ENCODE measurements at places on chromosomes 13 and 19.

DNA sequence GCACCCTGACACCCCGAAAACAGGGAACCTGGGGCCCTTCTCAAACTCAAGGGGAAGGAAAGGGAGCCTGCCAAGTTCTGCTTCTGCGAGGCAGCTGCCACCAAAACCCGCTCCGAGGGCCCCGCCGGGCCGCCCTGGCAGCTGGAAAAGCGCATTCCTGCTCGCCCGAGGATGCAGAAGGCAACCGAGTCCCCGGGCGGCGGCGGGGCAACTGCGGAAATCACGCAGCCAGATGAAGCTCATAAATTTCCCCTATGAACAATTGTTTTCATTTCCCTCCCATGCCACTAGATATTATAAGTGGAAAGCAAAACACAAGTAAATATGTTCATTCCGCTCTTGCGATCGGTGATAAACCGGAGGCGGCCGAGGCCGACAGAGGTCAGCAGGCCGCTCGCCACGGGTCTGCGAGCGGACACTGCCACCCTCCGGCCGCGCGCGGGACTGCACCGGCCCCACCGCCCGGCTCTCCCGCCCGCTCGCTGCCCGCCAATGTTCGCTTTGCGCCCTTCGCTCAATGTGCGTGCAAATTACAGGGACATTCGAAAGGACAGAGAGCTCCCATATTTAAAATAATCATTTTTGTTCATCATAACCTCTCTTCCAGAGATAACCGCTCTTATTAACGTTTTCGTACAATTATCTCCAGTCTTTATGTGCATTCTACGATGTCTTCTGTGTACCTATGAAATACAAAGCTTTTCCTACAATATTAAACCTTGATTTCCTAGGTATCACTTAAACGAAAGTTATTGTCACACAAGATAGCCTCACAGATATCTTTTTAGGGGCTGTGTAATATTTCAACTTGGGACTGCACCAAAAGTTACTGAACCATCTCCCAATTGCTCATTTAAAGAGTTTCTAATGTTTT is 120.8 kb upstream of the ZNF507 start:
- DNase-seq = peak; percentile 59

- DNase-seq = no peak
Measured at GRCh38 chr13:59468396-59468795, 695.3 kb downstream of the DIAPH3 start.

DNA sequence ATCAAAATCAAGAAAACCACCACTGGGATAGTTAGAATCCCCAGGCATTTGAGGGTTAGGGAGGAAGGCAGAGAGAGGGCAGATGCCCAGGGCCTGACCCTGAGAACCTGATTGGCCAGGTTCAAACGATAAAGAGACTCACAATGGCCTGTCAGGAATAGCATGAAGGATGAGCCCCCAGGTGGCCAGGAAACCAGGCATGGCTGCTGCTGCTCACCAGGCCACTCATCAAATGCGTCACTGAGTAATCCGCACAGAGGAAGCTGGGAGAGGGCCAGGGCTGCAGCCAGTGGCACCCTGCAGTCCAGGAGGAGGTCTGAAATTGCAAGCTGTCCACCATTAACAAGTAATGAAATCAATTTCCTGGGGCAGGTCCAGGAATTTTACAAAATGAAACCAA is 111.3 kb downstream of the KATNAL1 start:
- no peak for DNase-seq

DNA sequence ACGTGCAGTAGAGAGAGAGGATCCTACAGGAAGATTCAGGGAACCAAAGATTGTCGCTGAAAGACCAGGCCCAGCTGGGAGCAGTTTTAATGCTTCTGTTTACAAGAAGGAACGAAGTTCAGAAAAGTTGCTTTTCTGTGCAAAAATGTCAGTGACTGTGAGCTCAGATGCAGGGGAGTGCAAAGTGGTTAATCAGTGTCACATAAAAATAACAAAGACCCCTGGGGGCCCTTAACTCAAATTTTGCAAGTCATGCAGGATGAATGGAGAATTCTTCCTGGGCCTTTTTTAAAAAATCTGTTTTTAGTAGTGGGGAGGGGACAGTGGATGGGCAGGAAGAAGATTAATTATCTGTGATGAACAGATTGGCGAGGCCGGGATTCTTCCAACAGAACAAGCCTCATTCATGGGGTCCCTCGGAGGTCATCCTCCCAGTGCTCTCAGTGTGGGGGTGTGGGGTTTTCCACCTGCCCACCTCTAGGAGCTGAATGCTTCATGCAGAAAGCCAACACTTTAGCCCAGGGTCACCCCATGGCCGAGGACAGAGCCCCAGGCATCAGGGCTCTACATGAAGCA is 167.2 kb downstream of the UQCRFS1 start:
- no peak for DNase-seq

DNA sequence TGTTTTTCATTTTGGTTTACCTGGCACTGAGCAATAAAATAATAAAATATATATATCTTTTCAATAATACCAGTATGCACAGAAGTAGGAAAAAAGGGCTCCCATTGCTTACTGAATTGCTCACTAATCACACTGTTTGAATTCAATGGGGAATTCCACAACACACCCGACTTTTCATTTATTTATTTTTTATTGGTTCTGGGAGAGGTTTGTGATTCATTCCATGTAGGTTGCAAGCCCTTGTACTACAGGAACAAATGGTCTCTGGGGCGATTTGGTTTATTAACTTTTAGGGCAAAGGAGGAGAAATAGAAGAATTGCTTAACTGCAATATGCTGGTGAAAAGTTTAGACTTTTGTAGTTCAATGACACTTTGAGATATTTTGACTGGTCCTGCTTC is 207.4 kb downstream of the DCT start:
- DNase-seq = no peak

DNA sequence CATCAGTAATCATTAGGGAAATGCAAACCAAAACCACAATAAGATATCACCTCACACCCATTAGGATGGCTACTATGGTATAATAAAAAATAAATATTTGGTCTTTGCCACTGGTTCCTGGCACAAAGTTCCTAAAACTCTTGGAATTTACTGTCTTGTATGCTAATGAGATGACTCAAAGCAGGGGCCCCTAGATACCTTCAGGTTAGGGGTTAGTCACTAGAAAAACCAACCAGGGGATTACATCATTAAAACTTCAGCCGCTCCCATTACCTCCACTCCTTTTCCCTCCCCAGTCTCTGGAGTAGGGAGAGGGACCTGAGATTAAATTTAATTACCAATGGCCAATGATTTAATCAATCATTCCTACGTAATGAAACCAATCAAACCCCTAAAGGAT is 49.6 kb downstream of the THSD1 start:
- DNase-seq = no peak

- DNase-seq = peak; percentile 29
Measured at GRCh38 chr19:49020931-49021895, 2.9 kb downstream of the CGB3 start.

DNA sequence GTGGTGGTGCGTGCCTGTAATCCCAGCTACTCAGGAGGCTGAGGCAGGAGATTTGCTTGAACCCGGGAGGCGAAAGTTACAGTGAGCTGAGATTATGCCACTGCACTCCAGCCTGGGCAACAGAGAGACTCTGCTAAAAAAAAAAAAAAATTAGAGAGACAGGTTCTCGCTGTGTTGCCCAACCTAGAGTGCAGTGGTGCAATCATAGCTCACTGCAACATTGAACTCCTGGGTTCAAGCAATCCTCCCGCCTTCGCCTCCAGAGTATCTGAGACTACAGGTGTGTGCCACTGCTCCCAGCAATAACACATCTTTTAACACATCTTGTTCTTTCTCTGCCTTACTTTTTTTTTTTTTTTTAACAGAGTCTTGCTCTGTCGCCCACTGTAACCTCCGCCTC is 32.7 kb downstream of the CLEC17A start:
- DNase-seq = no peak

All from activated CD4-positive, alpha-beta T cell treated with anti-CD3 and anti-CD28 coated beads, Interleukin-2, Interleukin-4, amounts not matched to agents 100 ng/mL and 50 ng/mL, durations not matched to agents 16 hours and 8 hours (primary cell).